ENCODE measurements at places on chromosomes 5 and 9. TPM values are rescaled to one million over a fixed set of nuclear protein-coding genes. Genes with fewer than 3 reads are reported as not detected.

The FLT4 gene
- polyA plus RNA-seq, result 0.12 TPM

- no peak for DNase-seq
Measured at GRCh38 chr9:122382901-122383850, 12.4 kb downstream of the PTGS1 start.

GRCh38 chr5:177425196-177425800, 1.2 kb upstream of the GRK6 start:
- DNase-seq, result no peak

GRCh38 chr5:138962614-138963370, 87.7 kb upstream of the LRRTM2 start:
- DNase-seq, result no peak

DNA sequence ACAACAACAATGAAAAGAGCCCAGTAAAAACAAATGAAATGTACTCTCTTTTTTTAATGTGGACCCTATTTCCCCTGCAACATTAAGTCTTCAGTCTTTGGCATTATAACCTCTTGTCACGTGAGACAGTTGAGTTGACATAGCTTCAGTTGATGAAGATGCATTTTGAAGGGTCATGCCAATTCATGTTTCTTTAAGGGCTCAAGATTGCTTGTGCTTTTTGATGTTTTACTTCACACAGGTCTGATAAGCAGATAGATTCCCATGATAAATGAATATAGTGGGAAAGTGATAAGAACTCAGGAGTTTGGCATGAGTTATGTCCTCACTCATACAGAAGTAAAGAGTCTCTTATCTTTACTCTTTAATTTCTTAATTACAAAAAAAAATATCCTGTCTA, 229.4 kb downstream of the SNCAIP start:
- DNase-seq, result no peak

The SEMA4D gene
- polyA plus RNA-seq, result 1.3 TPM

DNA sequence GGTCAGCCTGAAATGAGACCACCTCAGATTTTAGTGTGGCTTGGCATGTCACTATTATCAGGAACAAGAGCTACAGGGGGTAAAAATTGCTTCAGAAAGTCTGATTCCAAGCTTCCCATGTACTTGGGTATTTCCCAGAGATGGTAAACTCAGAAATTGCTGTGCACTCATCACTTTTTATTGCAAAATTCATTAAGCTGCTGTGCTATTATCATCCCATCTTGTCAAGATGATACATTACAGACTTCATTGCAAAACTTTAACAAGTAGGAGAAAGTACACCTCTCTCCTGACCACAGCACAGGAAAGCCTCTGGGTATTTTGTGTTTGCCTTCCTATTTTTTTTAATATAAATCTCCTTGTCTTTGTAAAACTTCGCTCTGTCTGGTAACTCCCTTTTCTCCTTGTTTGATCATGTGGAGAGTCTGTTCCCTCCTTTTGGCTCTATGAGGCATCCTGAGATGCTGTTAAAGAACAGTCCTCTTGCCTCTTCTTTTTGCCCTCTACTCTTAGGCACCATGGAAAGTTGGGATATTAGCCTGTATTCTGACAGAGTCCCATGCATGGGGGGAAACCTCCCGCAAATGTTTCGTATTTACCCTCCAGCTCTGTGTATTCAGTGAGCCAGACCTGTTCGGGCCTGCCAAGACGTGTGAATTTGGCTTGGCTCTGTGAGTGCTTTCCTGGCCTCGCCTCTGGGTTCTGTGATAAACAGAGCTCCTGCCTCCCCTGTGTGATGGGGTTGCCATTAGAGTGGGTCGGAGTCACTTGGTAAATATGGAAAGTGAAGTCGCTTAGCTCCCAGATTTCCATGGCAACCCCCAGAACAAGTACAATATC, 260.7 kb downstream of the NR3C1 start:
- no peak for DNase-seq

DNA sequence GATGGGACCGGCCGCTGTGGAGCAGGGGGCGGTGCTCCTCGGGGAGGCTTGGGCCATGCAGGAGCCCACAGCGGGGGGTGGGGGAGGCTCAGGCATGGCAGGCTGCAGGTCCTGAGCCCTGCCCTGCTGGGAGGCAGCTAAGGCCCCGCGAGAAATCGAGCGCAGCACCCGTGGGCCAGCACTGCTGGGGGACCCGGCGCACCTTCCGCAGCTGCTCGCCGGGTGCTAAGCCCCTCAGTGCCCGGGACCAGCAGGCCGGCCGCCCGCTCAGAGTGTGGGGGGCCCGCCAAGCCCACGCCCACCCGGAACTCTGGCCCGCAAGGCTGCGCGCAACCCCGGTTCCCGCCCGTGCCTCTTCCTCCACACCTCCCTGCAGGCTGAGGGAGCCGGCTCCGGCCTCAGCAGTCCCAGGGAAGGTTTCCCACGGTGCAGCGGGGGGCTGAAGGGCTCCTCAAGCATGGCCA, 131.5 kb downstream of the SNX18 start:
- DNase-seq, result no peak

GRCh38 chr9:127519301-127520166, 68.2 kb downstream of the LRSAM1 start:
- no peak for DNase-seq

The AFAP1L1 gene
- 0.12 TPM for polyA plus RNA-seq

- DNase-seq, result no peak
Measured at GRCh38 chr9:130245474-130245873, 20.1 kb upstream of the HMCN2 start.

The TRIM36 gene
- polyA plus RNA-seq, result 0.28 TPM

The SAXO1 gene
- not detected for polyA plus RNA-seq

DNA sequence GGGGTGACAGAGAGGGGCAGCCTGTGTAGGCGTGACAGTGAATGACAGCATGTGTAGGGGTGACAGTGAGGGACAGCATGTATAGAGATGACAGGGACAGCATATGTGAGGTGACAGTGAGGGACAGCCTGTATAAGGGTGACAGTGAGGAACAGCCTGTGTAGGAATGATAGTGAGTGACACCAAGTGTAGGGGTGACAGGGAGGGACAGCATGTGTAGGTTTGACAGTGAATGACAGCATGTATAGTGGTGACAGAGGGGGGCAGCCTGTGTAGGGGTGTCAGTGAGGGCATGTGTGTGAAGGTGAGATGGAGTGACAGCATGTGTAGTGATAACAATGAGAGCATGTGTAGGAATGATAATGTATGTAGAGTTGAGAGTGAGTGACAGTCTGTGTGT, 8.7 kb upstream of the GAPT start:
- DNase-seq, result no peak

The MOB3B gene
- 5.7 TPM for polyA plus RNA-seq

- no peak for DNase-seq
Measured at GRCh38 chr5:175893466-175893865, 22.1 kb downstream of the CPLX2 start.
